IPS DF 6.9 (cell line): ENCODE measurements at places on chromosomes 11 and 22.

DNA sequence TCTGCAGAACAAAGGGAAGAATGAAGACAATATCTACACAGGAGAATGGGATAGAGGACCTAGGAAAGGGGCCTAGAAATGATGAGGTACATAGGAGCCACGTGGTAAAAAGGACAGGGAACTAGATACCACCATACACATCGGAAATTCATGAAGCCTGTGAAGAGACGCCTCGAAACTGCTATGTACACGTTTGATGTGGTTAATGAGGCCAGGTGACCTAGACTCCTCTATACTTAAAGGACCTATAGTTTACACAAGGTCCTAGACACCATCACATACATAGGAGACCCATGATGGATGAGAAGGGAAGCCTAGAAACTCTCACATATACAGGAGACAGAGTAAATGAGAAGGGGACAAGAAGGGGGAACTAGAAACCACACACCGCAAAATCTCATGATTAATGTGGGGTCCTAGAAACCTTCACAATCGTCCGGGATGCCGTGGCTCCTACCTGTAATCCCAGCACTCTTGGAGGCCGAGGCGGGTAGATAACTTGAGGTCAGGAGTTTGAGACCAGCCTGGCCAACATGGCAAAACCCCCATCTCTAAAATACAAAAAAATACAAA, 23.8 kb downstream of the RHBDD3 start:
- no peak for DNase-seq

GRCh38 chr11:128896356-128896755, 5.2 kb downstream of the KCNJ5 start:
- DNase-seq, result no peak
- H3K4me1 ChIP-seq, result 0 out of 2 replicates have a peak, but pooled peaks cover 1% of the 10 kb centered on the region
- H3K27ac ChIP-seq, result no peak overlapping the region
- H3K27me3 ChIP-seq, result peaks cover 69% of the 10 kb centered on the region

DNA sequence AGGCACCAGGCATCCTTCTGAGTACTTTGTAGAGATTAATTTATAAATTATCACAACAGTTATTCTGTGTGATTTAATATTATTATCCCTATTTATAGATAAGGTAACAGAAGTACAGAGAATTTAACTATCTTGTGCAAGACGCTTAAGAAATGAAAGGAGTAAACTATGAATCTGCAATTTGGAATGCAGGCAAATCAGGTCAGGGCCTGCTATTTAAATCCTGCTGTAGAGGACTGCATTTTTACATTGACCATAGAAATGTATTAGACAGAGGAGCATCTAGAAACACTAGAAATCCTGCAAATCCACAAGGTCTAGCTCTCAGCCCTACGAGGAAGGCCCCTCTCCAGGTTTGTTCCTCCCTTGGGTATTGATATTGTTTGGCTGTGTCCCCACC, 336.2 kb downstream of the ETS1 start:
- no peaks in the 10 kb centered on the region for H3K27me3 ChIP-seq
- no peak overlapping the region for H3K27ac ChIP-seq
- H3K36me3 ChIP-seq, result no peaks in the 10 kb centered on the region
- no peak overlapping the region for H3K4me3 ChIP-seq

DNA sequence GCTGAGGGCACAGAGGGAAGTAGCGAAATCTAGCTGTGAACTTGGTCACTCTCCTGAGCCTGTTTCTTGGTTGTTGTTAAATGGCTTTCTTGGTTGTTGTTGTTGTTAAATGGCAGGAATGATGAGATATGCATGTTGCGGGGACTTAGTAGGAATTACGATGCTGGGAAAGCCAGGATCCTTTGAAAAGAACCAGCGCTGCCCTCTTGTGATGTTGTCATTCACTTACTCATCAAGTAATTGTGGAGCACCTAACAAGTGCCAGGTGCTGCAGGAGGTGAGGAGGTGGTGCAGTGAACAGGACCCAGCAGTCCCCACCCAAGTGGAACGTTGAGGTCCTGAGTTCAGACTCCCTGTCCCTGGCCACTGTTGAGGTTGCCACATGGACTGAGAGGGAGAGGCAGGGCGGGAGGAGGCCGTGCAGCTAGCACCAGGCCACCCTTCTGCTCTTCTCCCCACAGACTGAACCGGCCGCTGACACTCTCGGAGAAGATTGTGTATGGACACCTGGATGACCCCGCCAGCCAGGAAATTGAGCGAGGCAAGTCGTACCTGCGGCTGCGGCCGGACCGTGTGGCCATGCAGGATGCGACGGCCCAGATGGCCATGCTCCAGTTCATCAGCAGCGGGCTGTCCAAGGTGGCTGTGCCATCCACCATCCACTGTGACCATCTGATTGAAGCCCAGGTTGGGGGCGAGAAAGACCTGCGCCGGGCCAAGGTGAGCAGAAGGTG, 36.8 kb downstream of the POLR3H start:
- DNase-seq, result no peak
- H3K4me3 ChIP-seq, result no peak overlapping the region
- peaks cover 3% of the 10 kb centered on the region for H3K4me1 ChIP-seq
- H3K27me3 ChIP-seq, result no peaks in the 10 kb centered on the region
- H3K27ac ChIP-seq, result no peak overlapping the region
- 0 out of 2 replicates have a peak, but pooled peaks cover 4% of the 10 kb centered on the region for H3K36me3 ChIP-seq

- no peak overlapping the region; the same call in 1 of the 2 replicates for H3K4me3 ChIP-seq
- H3K4me1 ChIP-seq, result no peaks in the 10 kb centered on the region
- no peak overlapping the region for H3K27ac ChIP-seq
- H3K36me3 ChIP-seq, result no peaks in the 10 kb centered on the region
- DNase-seq, result no peak
- no peaks in the 10 kb centered on the region for H3K27me3 ChIP-seq
Measured at GRCh38 chr11:129578006-129578405, 202.4 kb downstream of the BARX2 start.

- no peak overlapping the region for H3K4me3 ChIP-seq
- no peaks in the 10 kb centered on the region for H3K27me3 ChIP-seq
- no peaks in the 10 kb centered on the region for H3K4me1 ChIP-seq
Measured at GRCh38 chr11:47388697-47389576, 10.6 kb upstream of the SPI1 start.

GRCh38 chr11:71240865-71241691, 11.3 kb downstream of the SHANK2 start:
- H3K27ac ChIP-seq, result no peak overlapping the region
- no peaks in the 10 kb centered on the region for H3K27me3 ChIP-seq
- no peak for DNase-seq
- H3K36me3 ChIP-seq, result peaks cover 8% of the 10 kb centered on the region; the same call in 1 of the 2 replicates

DNA sequence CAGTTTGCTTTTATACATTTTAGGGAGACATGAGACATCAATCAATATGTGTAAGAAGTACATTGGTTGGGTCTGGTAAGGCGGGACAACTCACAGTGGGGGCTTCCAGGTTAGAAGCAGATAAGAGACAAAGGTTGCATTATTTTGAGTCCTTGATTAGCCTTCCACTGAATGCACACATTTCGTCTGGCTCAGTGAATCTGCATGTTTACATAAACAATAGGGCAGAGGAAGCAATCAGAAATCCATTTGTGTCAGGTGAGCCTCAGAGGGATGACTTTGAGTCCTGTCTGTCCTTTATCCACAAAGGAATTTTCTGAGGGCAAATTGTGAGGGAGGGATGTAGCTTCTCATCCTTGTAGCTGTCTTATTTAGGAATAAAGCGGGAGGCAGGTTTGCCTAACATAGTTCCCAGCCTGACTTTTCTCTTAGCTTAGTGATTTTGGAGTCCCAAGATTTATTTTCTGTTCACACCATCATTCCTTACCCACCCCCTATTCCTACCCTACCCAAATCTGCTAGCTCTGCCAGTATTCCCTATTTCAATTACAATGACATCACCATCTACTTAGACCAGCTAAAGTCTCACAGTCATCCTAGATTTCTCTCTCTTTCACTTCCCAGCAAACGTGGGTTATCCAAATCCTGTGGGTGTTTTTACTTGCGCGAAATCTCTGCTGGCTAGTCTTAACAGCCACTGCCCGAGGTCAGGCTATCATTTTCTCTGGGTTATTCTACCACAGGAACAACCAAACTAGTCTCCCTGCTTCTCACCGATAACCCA, 2.9 kb downstream of the SC5D start:
- peaks cover 7% of the 10 kb centered on the region; the same call in 1 of the 2 replicates for H3K4me1 ChIP-seq
- no peak overlapping the region for H3K4me3 ChIP-seq
- DNase-seq, result no peak
- H3K27me3 ChIP-seq, result no peaks in the 10 kb centered on the region

DNA sequence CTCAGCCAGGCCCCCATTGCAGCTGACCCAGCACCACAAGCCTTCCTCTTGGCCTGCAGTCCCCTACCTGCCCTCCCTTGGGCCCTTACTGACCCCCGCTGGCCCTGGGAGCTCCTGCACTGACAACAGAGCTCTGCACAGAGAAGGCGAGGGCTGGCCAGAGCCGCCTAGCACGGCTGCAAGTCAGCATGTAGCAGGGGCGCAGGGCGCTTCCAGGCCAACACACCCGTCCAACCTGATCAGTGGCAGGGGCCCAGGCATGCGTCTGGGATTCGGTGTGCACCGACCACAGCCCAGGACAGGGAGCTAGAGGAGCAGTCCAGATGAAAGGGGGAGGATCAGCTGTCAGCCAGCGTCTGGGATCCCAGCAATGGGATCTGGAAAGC, 7.6 kb downstream of the WNT7B start:
- peaks cover 42% of the 10 kb centered on the region for H3K27me3 ChIP-seq
- no peak overlapping the region for H3K27ac ChIP-seq
- no peak overlapping the region for H3K4me3 ChIP-seq

DNA sequence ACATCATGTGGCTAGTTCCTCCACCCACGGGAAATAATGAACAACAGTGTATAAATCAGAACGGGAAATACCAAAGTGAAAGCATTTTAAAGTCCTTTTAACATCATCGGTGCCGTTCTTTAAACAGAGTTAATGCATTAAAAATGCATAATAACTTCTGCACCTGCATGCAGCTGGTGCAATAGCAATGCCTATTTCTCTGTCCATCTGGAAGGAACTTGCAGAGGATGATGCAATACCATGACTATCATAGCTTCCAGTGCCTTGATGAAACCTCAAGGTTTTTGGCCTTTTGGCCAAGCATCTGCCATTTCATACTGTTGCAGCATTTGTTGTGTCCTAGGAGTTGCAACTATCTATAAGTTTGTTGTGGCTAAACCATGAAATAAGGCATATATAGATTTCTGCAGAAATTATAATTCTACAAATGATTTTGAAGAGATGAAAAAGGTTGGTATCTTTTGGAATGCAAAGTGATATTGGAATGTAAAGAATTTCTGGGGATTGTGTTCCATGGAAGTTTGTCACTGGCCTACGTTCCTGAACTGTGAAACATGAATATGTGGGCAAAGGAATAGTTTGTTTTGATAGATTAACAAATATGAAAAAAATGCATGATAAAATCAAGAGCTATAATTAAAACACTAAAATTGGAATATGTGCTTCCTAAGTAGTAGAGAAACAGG, 9.8 kb upstream of the EIF3F start:
- H3K27me3 ChIP-seq, result no peaks in the 10 kb centered on the region
- H3K36me3 ChIP-seq, result no peaks in the 10 kb centered on the region
- H3K27ac ChIP-seq, result no peak overlapping the region
- DNase-seq, result no peak

- H3K4me3 ChIP-seq, result no peak overlapping the region
- no peak overlapping the region for H3K27ac ChIP-seq
- no peak for DNase-seq
Measured at GRCh38 chr11:131999955-132000354, 629.5 kb downstream of the NTM start.

DNA sequence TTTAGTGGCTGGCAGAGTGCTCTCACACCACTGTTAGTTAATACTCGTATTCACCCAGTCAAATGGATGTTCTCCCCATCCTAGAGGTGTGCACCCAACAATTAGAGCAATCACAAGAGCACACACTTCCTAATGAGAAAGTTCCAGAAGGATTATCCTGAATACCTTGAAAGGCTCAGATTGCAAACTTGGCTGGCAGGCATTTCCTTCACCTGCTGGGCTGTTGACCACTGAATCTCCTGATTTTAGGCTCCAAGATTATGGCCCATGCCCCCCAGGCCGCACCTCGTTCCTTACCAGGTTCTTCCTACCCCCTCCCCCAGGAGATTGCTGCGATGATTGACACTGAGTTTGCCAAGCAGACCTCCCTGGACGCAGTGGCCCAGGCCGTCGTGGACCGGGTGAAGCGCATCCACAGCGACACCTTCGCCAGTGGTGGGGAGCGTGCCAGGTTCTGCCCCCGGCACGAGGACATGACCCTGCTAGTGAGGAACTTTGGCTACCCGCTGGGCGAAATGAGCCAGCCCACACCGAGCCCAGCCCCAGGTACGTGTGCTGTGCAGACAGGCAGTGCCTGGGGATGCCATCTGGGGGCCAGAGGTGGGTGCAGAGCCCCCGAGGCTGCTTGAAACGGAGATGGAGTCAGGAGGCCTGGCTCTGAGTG, 26.9 kb downstream of the TAB1 start:
- no peak overlapping the region for H3K27ac ChIP-seq
- no peaks in the 10 kb centered on the region for H3K27me3 ChIP-seq
- H3K4me3 ChIP-seq, result no peak overlapping the region
- DNase-seq, result no peak

- no peak for DNase-seq
- no peaks in the 10 kb centered on the region for H3K27me3 ChIP-seq
- no peak overlapping the region for H3K4me3 ChIP-seq
- H3K27ac ChIP-seq, result no peak overlapping the region
- no peaks in the 10 kb centered on the region for H3K36me3 ChIP-seq
- H3K4me1 ChIP-seq, result no peaks in the 10 kb centered on the region
Measured at GRCh38 chr11:128022761-128023160, 564.6 kb downstream of the ETS1 start.

- no peaks in the 10 kb centered on the region for H3K36me3 ChIP-seq
- H3K27ac ChIP-seq, result no peak overlapping the region
- no peak for DNase-seq
- 0 out of 2 replicates have a peak, but pooled peaks cover 2% of the 10 kb centered on the region for H3K4me1 ChIP-seq
- no peaks in the 10 kb centered on the region for H3K27me3 ChIP-seq
Measured at GRCh38 chr11:14258221-14258935, 100.6 kb downstream of the RRAS2 start.

- peak; percentile 76 for DNase-seq
- no peaks in the 10 kb centered on the region for H3K4me1 ChIP-seq
- peaks cover 47% of the 10 kb centered on the region for H3K27me3 ChIP-seq
- no peak overlapping the region for H3K27ac ChIP-seq
- H3K4me3 ChIP-seq, result no peak overlapping the region
Measured at GRCh38 chr22:22195265-22196017, 49.1 kb upstream of the VPREB1 start.
